Nephron progenitor cell (in vitro differentiated cells): ENCODE measurements at places on chromosomes 4 and X.

DNA sequence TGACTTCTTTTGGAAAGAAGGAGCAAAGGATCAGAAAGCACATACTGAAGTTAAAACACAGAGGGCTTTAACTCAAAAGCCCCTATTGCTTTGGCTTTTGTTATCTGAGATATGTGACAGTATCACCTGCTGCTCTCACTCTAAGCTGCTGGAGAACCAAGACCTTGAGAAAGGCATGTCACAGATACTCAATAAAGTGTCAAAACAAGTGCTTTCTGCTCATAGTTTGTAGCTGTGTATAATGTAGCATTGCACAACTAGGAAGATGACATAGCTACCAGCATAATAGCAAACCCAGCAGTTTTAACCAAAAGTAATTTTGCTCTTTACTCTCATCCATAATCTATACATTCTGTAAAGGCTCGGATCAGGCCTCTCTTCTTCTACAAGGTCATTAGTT is 159.6 kb downstream of the LHFPL1 start:
- DNase-seq: no peak

DNA sequence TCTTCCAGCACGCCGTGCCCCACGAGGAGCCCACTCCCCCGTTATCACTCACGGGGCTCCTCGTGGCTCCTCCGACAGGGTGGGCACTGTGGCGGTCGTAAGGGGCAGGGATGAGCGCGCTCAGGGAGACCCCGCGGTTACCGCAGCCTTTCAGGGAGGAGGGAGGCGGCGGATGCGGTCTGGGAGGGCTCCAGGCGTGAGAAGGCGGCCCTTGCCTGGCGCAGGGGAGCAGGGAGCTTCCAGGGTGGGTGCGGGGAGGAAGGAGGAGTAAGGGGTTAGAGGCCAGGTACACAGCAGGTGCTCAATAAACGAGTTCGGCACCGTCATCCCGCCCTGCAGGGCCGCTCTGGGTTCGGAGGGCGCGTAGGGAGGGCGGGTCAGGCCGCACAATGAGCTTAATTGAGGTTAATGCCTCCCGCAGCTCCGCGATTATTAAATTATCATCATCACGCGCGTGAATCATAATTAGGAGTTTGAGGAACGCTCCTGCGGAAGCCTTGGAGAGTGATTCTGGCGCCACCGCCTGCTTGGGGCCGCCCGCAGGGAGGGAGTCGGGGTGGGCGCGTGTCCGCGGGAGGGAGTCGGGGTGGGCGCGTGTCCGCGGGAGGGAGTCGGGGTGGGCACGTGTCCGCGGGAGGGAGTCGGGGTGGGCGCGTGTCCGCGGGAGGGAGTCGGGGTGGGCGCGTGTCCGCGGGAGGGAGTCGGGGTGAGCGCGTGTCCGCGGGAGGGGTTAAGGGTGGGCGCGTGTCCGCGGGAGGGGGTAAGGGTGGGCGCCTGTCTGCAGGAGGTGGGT is 7.6 kb upstream of the NKX1-1 start:
- no peak for DNase-seq

DNA sequence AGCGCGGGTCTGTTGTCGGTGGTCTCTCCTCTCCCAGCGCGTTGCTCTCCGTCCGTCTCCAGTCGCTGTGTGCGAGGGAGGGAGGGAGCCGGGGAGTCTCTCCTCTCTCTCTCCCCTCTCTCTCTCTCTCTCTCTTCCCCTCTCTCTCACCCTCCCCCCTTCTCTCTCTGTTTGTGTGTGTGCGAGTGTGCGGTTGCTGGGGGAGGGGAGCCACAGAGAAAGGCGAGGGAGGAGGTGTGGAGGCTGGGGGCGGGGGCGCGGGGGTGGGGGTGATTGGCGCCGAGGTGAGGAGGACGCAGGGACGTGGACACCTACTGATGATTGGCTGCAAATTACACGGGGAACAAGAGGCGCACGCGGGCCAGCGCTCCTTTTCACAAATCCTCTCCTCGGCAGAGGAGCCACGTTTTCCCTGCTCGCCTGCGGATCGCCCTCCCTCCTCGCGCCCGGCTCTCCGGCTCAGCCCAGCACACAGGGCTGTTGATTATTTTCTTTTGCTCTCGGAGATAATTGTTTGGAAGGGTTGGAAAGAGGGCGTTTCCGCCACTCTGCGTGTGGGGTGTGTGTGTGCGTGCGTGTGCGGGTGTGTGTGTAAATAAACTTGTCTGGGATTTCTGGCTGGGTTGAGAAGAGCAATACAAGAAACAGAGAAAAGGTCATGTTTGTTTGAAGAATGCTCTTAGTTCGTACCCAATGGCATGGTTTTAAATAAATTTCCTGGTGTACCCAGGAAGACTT is at the start of gene CXXC4:
Gene CXXC4 (minus strand): TSS at position 73 of the 738 bp plus-strand sequence. CDS start 3,092 bp downstream, outside the sequence.
- DNase-seq: peak; percentile 76

DNA sequence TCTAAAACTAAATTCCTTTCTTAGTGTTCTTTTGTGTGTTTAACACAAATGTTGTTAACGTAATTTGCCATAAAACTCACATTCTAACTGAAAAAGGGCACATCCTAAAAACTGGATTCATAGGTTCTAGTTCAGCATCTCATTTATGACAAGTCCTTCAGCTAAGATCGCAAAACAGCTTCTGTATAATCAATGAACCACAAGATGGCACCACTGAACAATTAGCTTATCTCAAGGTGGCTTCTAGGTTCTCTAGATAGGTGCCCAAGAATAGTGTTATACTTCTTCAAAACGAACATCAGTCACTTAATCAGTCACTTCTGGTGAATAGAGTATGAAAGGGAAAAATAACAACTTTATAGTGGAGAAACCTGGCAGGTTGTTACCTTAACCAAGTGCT is 54.3 kb downstream of the NRK start:
- DNase-seq: no peak

DNA sequence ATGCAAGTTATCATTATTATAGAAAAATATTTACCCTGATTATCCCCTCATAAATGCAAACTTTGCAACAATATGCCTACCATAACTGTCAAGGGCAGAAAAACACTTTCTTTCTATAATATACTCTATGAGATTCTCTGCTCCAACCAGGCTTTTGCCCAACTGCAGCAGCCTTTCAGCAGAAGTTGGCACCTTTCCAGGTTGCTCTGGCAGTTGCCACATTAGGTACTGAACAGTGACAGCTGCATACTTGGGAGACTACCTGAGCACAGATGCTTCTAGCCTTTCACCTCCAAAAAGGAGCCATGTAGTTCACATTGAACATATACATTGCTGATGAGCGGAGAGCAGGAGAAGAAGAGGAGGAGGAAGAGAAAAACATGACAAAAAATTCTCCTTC is 69.5 kb upstream of the BRWD3 start:
- no peak for DNase-seq

DNA sequence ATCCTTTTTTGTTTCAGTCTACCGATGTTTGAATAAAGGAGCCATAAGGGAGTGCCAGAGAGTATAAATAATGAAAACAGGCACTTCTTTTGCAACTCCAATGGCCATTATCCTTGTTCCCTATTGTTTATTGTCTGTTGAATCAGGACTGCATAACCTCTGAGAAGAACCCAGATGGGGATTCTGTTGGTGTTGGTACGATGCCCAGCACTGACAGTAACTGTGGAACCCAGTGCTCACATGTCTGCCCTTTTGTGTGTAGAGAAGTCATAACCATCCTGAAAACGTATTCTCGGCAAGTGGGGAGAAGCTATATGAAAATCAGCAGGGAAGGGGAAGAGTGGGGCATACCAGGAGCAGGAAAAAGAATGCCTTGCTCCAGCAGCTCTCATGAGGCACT is 195.1 kb upstream of the EDNRA start:
- DNase-seq: no peak

GRCh38 chrX:114047558-114047957 is 536.3 kb upstream of the HTR2C start:
- DNase-seq: no peak

DNA sequence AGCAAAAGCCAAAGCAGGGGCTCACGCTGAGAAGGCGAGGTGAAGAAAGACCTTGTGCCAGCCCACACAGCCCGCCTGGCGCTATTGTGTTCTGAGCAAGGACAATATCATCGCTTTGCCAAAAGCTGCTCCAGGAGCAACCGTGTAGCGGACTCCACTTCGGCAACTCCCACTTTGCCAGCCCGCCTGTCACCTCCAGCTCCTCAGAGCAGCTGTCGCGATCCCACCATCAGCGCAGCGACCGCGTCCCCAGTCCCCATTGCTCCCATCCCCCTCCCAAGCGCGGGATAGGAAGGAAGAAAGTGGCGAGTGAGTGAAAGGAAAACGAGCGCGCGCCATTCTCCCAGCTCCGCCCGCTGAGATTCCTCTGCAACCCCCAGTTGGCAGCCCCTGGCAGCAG is 759 bp downstream of the ZC4H2 start:
- DNase-seq: peak; percentile 57

DNA sequence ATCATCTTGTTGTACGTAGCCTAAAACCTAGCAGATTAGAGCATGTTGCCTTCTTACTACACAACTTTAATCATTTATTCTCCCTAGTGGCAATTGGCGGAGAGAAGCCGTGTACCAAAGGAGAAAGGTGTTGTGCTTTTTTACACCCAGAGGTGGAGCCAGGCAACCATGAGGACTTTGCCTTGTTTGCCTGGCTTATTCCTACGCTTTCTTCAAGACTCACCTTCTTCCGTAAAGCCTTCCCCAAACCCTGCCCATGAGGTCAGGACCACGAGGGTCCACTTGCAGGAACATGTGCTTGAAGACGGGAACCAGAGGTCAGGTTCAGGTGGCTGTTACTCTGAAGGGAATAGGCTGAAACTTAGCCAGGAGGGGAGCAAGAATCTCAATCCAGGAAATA is 290.5 kb downstream of the RAB28 start:
- DNase-seq: no peak

DNA sequence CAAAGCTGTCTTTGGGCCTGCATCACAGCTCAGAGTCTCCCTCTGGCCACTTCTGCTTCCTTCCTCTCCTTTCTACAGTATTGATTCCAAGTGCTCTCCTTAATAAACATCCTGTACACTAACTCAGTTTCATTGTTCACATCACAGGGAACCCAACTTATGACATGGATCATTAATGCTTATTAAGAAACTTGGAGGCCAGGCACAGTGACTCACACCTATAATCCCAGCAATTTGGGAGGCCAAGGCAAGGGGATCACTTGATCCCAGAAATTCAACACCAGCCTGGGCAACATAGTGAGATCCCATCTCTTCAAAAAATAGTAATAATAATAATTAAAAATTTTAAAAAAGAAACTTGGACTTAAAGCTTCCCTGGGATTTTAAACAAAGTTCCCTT is 89.2 kb upstream of the EFHC2 start:
- DNase-seq: no peak

- DNase-seq: no peak
Measured at GRCh38 chr4:28287831-28288233, 1427.2 kb downstream of the STIM2 start.

DNA sequence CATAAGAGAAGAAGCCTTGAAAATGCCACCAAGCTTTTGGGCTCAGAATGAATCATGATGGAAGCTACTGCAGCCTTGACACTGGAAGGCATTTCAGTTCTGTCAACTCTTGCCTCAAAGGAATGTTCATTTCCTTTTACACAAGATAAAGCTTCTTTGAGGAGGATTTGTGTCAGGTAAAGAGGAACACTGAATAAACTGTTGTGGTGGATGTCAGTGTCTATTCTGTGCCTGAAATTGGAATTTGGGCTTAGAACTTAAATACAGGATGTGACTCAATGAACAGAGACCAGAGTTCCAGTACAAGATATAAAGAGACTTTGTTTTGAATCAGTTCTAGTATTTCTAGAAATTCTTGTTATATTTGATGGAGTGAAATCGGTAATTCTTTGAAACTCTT is 313.2 kb downstream of the PACRGL start:
- no peak for DNase-seq

- no peak for DNase-seq
Measured at GRCh38 chr4:33133723-33134122, 2413.6 kb downstream of the PCDH7 start.

- DNase-seq: no peak
Measured at GRCh38 chr4:118279328-118279727, 73.5 kb downstream of the PRSS12 start.

- DNase-seq: no peak
Measured at GRCh38 chr4:90171491-90171890, 44.3 kb downstream of the CCSER1 start.

GRCh38 chr4:62191451-62192240 is 991.5 kb downstream of the ADGRL3 start:
- no peak for DNase-seq

GRCh38 chr4:165367040-165367439 is 11.8 kb upstream of the CPE start:
- no peak for DNase-seq

- no peak for DNase-seq
Measured at GRCh38 chr4:135144498-135144897, 942.9 kb upstream of the PABPC4L start.

- peak; percentile 12 for DNase-seq
Measured at GRCh38 chrX:130887376-130887775, 15.6 kb downstream of the ENOX2 start.

DNA sequence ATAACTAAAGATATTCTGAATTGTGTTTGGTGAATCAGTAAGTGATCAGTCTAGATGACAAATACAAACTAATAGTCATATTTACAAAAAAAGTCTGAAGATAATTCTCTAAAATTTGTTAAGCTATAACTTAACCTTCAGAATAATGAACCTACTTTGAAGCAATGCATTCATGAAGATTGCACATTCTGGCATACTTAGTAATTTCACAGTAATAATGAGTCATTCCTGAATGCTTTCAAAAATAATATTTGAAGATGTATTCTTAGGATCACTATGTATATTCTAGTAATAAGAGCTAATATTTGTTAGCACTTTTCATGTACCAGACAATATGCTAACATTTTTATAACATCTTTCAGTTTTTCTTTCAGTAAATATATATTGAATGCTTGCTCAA is 756.7 kb upstream of the SLIT2 start:
- no peak for DNase-seq

- no peak for DNase-seq
Measured at GRCh38 chr4:156578005-156578404, 393.6 kb downstream of the PDGFC start.

GRCh38 chrX:14697451-14697850 is 168.1 kb downstream of the GLRA2 start:
- DNase-seq: peak; percentile 39

- peak; percentile 46 for DNase-seq
Measured at GRCh38 chr4:3176367-3177229, 72.4 kb upstream of the MSANTD1 start.

DNA sequence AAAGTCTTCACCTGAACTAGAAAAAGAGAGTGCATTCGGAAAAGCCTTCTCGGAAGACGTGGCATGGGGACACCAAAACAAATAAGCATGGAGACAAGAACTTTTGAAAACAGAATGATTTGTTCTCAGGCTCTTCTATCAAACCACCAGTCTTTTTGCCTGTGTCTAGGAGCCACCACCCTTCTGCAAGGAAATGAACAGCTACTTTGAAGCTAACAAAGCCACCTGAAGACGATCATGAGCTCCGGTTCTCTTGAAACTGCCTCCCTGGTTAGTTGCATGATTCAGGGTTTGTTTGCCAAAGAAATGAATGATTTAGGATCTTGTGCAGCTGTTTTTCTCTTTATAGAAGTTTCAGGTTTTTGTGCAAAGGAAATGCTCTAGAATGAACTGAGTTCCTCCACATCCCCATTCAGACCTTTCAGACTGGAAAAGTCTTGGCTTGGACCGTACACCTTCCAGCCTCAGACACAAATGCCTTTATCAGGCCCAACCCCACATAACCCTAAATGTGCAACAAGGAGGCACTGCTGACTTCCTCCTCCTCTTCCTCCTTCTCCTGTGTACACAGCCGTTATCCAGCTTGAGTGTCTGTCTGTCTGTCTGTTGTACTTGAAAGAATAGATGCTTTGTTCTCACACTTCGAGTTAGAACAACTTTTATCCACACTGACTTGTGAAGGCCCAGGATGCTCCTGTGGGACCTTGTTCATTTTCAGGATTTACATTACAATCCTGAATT is 334.8 kb upstream of the KLF3 start:
- DNase-seq: no peak

- no peak for DNase-seq
Measured at GRCh38 chr4:38939165-38939564, 71.6 kb downstream of the FAM114A1 start.
